ENCODE measurements at places on chromosomes 4 and X.

- DNase-seq: no peak
Measured at GRCh38 chrX:48683411-48683982, at the start of gene WAS. Gene WAS (plus strand): TSS chrX:48683799. CDS start chrX:48683854, 55 bp downstream.

GRCh38 chr4:173051716-173052115 lies 116.9 kb upstream of the GALNT7 start:
- no peak for DNase-seq

- DNase-seq: no peak
Measured at GRCh38 chr4:46946919-46947536, 38.0 kb upstream of the COX7B2 start.

- DNase-seq: no peak
Measured at GRCh38 chr4:107718351-107718965, 1.6 kb downstream of the PAPSS1 start.

- DNase-seq: no peak
Measured at GRCh38 chrX:150768580-150769190, 75.5 kb downstream of the MTMR1 start.

DNA sequence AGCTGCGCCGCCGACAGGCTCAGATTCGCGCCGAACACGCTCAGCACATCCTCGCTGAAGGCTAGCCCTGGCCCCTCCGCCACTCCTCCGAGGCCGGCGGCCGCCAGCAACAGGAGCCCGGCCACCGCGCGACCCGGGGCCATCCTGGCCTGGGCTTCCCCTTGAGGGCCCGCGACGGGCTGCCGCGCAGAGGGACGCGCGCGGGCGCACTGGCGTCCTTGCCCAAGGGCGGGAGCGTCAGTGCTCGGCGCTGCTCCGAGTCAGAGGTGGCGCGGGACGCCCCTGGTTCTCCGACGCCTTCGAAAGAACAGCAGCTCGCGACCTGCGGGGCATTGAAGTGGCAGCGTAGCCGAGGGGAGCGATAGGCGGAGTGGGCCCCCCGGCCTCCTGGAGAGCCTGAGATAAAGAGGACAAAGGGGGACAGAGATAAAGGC lies 745 bp downstream of the SLC39A8 start:
- DNase-seq: peak; percentile 60

DNA sequence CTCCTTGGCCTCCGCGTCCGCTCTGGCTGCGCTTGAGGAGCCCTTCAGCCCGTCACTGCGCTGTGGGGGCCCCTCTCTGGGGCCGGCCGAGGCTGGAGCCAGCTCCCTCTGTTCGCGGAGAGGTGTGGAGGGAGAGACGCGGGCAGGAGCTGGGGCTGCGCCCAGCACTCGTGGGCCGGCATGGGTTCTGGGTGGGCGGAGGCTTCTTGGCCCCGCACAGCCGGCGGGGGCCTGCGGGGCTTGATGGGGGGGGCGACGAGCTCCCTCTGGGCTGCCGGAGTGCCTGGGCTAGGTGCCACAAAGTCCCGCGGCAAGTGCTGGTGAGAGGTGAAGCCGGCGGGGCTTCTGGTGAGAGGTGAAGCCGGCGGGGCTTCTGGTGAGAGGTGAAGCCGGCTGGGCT lies 61.9 kb downstream of the ANKRD50 start:
- DNase-seq: no peak

- no peak for DNase-seq
Measured at GRCh38 chr4:79514621-79515329, 106.7 kb upstream of the GK2 start.

GRCh38 chr4:2353222-2354107 lies 65.0 kb downstream of the ZFYVE28 start:
- DNase-seq: no peak

DNA sequence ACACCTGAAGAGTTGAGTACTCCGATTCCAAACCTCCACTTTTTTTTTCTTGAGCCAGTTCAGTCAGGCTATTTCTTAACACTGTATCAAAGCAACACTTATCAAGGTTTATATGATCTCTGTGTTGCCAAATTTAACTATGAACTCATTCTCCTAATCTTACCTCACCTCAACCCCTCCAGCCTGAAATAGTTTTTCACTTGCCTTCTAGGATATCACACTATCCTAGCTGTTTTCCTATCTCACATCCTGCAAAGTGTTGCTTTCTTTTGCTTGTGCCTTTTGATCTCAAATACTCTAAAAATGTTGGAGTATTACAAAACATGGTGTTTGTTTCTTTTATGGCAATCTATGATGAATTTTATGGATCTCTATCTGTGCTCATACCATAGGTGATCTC lies 415.0 kb downstream of the CFAP47 start:
- no peak for DNase-seq

DNA sequence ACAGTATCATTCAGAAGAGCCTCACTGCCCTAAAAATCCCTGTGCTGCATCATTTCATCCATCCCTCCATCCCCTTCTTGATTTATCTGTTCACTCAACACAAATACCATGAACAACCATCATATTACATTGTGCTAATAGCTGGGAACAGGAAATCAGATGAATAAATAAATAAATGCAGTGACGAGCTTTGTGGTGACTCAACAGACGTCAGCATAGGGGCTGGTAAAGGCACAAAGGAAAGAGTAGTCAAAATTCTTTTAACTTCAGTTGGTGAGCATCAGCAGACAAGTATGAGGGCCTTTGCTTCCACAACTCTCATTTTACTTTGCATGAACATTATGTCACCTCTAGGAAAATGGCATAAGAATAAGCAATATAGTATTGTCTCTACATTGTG lies 65.5 kb downstream of the EDNRA start:
- no peak for DNase-seq

- no peak for DNase-seq
Measured at GRCh38 chr4:22802876-22803275, 110.1 kb downstream of the GBA3 start.

GRCh38 chr4:83180431-83180968 lies 66.0 kb upstream of the PLAC8 start:
- no peak for DNase-seq

- no peak for DNase-seq
Measured at GRCh38 chrX:155544881-155545280, 67.9 kb downstream of the TMLHE start.

DNA sequence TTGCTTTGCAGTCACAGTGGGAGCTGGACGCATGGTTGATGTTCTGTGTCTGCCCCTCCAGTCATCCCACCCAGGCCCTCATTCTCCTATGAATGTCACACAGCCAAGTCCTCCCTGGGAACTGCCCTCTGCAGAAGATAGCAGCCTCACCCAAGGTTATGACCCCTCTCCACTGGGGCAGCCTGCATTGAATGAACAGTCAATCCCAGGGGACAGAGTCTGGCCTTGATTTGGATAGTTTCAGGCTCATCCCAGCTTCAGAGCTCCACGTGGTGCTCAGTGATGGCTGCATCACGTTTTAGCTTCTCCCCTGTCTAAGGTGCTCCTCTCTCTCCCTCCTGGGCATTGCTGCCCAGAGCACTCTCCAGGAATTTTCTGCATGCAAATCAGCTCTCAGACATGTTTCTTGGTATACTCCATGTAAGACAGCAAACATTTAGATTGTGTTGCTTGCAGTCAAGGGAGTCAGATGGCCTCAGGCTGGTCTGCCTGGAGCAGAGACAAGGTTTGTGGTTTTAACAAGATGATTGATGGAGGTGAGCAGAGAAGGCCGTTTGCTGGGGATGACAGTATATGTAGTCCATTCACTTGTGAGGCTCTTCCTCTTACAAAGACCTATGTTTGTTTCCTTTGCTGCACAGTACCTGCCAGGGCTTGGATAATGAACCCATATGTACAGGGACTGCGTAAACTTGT lies 56.1 kb upstream of the MSX1 start:
- DNase-seq: no peak

- no peak for DNase-seq
Measured at GRCh38 chr4:19693936-19694570, 557.7 kb upstream of the SLIT2 start.

- no peak for DNase-seq
Measured at GRCh38 chr4:134365852-134366251, 164.3 kb upstream of the PABPC4L start.

DNA sequence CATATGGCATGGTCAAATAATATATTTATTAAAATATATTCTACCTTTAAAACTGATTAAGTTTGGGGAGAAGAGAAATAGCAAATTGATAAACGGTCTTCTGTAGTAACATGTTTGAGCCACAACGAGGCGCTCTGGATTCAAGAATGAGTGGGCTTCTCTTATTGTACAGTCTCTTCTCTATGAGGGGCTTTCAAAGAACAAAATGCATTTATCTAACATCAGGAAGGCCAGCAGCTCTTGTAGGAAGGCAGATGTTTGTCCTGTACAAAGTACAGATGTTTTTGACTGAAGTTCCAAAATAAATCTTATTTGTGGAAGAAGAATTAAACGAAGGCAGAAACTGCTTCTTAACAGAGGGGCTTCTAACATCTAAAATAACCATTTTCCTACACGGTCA lies 153.6 kb downstream of the RASL11B start:
- no peak for DNase-seq

GRCh38 chr4:3486541-3487540 lies 23.7 kb downstream of the DOK7 start:
- no peak for DNase-seq

DNA sequence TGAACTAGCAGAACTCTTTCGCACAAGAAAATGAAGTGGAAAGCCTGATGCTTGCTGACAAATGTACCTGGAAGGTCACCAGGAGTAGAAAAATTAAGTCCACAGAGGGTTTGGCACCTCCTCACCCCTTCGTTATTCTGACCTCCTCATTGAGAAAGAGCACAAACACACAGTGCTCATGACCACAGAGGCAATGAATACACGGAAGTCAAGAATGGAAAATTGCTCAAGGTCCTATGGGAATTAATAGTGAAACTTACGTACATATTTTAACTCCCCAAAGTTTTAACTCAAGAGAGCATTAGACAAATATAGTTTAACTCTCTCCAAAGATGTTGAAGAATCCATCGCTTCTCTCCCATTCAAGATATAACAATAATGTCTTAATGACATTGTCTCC lies 83.6 kb upstream of the CAMK2D start:
- no peak for DNase-seq

- DNase-seq: no peak
Measured at GRCh38 chr4:2175990-2176698, 65.8 kb downstream of the HAUS3 start.

- DNase-seq: no peak
Measured at GRCh38 chrX:51760657-51761056, 17.4 kb downstream of the GSPT2 start.

DNA sequence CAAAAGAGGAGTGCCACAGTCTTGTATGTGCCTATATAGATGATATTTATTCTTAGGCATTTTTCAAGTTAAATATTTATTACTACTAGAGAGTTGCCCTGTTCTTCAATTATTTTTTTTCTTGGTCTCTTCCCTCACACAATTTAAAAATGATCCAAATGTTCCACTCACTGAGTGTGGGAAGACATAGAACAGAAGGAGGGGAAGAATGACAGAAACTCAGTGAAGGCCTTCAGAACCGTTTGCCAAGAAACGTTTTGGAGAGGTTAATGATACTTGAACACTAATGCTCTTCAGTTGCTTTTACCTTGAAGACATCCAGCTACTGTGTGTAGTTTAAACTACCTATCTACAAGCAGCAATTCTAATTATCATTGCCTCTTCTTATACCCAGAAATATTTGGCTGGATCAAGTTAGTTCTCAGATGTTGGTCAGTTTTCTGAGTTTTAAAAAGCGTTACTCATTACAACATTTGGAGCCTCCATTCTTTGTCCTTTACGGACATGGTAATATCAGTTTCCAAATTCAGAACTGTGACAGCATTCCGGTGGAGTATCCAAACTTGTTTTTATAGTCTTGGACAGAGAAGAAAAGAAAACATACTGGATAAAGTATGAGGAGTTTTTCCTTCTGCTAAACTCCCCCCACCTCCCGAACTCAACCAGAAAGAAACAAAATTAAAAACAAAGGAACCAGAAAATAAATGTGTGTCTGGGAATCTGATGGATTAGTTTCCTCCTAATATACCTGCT lies 389.7 kb downstream of the SPRY1 start:
- DNase-seq: no peak

- DNase-seq: no peak
Measured at GRCh38 chr4:118918388-118918787, 29.7 kb downstream of the SYNPO2 start.

DNA sequence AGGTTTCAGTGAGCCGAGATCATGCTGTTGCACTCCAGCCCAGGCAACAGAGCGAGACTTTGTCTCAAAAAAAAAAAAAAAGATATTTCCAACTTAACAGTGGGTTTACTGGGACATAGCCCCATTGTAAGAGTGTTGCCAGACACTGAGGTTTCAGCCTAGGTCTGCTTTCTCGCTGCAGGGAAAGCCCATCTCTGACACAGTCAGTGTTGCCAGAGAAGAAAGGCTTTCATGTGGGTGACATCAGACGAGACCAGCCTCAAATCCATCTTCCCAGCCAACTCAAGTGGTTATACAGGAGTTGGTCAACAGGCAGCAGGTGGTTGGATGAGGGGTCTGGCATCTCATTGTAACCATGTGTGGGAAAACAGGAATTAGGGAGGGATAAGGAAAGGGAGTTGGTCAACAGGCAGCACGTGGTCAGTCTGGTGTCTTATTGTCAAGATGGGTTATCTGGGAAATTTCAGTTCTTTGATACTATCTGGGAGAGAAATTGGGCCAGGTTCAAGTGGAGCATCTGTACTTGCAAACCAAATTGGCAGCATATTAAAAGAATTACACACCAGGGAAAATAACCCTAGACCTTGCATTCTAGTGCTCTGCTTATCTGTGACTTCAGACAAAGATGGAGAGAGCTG lies 41.1 kb downstream of the NELFA start:
- DNase-seq: no peak

DNA sequence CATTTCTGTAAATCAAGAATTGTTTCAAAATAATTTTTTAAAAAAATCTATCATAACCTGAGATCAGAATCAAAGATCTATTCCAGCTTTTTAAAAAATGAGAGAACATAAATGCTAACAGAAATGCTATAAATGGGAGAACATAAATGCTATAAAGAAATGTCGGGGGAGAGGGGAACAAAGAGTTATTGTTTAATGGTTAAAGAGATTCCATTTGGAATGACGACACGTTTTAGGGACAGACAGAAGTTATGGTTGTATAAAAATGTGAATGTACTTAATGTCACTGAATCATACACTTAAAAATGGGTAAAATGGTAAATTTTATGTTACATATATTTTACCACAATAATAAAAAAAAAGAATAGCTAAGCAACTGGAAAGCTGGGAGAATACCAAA lies 127.1 kb downstream of the ATRX start:
- DNase-seq: no peak
